ENCODE measurements at places on chromosomes 1 and 21.

GRCh38 chr1:197677752-197678295, 97.5 kb downstream of the DENND1B start:
- no peak for DNase-seq

DNA sequence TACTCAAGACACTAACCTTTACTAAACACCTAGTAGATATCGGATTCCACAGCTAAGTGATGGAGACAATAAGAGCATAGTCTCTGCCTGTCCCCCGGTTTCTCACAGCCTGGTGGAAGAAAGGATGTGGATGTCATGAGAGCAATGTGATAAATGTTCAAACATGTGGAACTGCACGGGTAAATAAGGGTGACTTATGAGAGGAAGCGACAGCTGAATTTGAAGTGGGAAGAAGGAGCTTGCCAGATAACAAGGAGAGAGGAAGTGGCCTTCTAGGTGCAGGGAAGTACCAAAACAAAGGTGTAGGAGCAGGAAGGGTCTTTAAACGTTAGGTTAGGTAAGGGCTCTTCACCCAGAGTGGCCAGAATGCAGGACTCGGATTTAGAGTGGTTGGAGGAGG, 178.6 kb upstream of the NRIP1 start:
- DNase-seq, result no peak

DNA sequence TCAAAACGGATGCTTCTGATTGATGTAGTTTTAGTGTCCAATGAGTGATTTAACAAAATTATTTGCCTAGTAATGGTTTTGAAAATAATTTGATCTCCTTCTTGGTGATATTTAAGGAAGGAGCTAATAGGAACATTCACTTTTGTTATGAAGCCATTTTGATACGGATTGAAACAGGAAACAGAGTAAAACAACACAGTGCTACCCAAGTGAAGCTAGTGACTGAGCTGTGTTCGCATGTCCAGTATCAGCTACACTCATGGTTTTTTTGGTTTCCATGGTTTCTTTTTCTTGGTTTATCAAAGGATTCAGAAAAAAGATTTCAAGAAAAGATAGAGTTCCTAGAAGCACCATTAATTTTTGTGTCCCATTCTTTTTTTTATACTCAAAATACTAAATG, 40.1 kb upstream of the PLEKHO1 start:
- DNase-seq, result no peak

DNA sequence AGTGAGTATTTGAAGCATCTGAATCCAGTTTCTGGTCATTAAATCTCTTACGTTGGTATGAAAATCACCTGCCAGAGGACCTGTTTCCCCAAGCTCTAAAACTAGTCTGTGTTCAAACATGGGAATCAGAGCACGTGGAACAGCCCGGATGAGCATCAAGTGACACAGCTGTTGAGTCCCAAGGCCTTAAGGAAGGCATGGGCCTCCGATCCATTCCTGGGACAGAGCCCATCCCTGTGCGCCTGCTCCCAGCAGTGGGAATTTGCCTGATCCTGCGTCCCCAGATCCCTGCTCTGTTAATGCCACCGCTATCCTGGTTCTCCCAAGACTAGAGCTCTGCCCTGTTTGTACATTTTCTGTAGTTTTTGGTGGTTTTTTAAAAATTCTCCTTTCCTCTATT, 68.4 kb upstream of the FBXO28 start:
- DNase-seq, result no peak

GRCh38 chr1:30933874-30934252, 25.3 kb upstream of the SDC3 start:
- DNase-seq, result no peak

- no peak for DNase-seq
These were observed 1.2 kb downstream of the HMGCS2 start for GRCh38 chr1:119767486-119767885.
